Esophagus squamous epithelium (tissue), 5 donors: ENCODE measurements at places on chromosomes 11 and 22. TPM values are rescaled to one million over a fixed set of nuclear protein-coding genes. Genes with fewer than 3 reads are reported as not detected.

The VSIG10L2 gene
- total RNA-seq = under 0.01 TPM

The C11orf86 gene
- total RNA-seq = not detected

The CAPN5 gene
- 11.2 TPM for total RNA-seq

The SMC1B gene
- total RNA-seq = not detected

The NAA40 gene
- 12.2 TPM for total RNA-seq

The OVOL1 gene
- 29.8 TPM for total RNA-seq

The OR51B5 gene
- not detected for total RNA-seq

The LRRC4C gene
- not detected for total RNA-seq

The KIAA0930 gene
- total RNA-seq = 33.1 TPM

The GAB4 gene
- not detected for total RNA-seq

The DDIAS gene
- total RNA-seq = 4.0 TPM

The ACR gene
- not detected for total RNA-seq

The KCNE3 gene
- 1.1 TPM for total RNA-seq

The PRAME gene
- not detected for total RNA-seq

The GPR83 gene
- total RNA-seq = not detected

The SLC5A4 gene
- total RNA-seq = 0.38 TPM

The OR2D2 gene
- not detected for total RNA-seq

The PAK1 gene
- 17.4 TPM for total RNA-seq

The SMIM35 gene
- total RNA-seq = not detected

The ELP4 gene
- total RNA-seq = 24.2 TPM

The MRGPRX4 gene
- total RNA-seq = not detected

The USH1C gene
- not detected for total RNA-seq
